AG04449 (cell line): ENCODE measurements at places on chromosomes 3 and 15.

DNA sequence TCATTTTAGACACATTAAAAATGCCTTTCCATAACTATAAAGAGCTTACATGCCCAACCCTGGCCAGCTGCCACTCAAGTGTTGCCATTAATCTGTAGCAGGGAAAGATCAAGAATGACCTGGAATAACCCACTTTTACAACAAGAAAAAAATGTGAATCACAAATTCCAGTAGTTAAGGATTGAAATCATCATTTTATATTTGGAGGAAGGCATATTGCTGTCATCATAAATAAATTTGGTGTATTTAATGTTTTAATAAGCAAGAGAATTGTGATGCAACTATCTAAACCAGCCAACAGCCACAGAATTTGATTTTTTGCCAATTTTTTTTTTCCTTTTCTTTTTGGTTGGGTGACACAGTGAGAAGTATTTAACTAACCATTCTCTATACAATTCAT, 240.0 kb upstream of the SEMA6D start:
- DNase-seq, result no peak

DNA sequence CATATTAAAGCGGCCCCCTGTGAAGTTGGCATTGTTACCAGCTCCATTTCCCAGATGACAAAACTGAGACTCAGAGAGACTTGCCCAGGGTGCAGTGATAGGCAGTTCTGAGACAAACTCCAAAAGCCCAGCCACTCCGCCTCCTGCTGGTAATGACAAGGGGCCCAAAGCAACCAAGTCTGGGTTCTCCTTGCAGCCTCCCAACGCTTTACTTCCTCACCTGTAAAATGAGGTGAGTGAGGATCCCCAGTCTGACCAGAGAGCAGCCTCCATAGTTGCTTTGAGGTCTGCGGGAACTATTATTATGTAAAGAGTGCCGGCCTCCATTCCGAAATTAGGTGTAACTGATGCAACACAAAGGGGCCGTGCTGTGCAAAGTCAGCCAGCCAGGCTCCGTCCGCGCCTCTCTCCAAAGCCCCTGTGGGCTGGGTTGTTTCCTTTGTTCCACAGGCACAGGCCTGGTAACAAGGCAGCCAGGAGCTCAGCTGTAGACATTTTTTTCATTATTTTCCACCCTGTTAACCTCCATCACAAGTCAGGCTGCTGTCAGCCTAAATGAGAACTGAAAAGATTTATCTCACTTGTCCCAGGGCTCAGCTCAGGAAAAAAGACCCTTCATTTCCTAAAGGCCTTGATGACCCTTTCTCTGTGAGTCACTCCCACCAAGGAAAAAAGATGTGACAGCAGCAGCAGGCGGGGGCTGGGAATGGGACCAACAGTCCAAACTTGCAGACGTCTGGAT, 139.1 kb upstream of the RAD18 start:
- no peak for DNase-seq

DNA sequence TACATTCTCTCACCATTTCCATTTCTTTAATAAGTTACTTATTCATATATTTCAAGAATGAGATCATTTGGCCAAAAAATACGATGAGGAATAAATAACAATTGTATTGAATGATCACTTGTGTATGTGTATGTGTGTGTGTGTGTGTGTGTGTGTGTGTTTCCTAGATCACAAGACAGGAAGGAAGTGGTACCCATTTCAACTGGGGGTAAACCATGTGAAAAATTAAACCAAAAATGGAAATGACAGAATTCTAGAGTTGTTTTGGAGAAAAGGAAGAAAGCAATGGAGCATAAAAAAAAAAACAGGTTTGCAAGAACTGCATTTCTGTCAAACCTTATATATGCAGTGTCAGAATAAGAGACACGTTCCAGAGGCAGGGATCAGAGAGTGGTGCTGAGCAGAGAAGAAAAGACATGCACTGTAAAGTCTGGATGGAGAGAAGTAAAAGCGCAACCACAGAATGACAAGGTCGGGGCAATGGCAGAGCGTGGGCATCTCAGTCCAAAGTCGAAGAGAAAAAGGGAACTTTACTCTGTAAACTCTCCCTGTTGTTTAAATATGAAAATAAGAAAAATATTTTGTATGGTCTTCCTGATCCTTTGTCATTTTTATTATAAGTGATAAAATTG, 75.5 kb downstream of the PEX5L start:
- no peak for DNase-seq

- DNase-seq, result no peak
Observed at GRCh38 chr3:159233734-159234133, 431.9 kb downstream of the MFSD1 start.

GRCh38 chr3:23861689-23862088, 55.1 kb downstream of the NKIRAS1 start:
- DNase-seq, result no peak

DNA sequence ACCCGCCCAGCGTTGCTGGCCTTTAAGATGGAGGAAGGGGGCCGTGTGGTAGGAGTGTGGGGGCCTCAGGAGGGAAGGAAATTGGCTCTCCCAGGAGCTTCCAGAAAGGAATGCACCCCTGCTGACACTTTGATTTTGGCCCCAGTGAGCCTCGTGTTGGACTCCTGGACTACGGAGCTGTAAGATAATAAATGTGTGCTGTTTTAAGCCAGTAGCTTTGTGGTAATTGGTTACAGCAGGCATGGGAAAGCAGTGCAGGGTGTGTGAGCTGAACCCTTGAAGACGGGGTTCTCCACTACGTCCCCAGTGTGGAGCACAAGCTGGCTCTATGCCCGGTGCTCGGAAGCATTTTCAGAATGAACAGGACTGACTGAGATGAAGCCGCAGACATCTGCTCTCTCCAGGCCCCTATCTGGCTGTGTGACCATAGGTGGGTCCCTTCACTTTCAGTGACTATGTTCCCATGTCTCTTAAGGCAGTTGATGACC, 22.9 kb upstream of the CGNL1 start:
- DNase-seq, result no peak

DNA sequence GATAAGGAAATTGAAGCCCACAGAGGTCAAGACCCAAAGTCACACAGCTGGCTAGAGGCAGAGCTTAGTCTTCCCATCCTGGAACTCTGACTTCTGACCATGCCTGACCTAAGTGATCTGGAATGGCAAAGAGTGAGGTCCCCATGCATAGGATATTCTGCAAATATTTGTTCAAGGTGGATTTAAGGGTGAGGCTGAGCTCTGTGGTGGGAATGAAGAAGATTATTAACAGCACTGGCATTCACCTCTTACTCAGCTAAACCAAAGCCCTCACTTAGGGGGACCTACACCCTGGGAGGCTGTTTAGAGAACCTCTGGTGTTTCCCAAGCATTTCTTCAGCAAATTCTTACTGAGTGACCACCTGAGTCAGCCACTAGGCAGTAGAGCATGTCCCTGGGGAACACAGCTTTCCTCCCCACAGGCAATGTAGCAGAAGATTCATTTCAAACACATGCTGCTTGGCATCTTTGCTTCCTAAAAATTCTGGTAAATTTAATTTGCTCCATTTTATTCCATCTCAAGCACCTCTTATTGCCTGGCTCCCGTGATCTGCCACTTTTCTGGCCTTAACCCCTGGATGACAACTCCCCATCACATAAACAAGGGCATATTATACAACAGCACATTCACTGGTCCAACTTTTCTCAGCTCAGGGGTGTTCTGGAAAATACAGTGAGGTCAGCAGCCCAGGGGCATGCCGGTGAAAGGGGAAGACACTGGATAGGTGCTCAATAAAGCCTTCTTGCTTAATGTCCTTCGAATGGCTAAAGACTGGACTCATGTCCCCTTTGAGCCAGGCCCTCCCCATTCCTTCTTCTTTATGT, 176.0 kb downstream of the ABHD5 start:
- DNase-seq, result peak; percentile 97
